ENCODE measurements at places on chromosomes 3 and 15.

DNA sequence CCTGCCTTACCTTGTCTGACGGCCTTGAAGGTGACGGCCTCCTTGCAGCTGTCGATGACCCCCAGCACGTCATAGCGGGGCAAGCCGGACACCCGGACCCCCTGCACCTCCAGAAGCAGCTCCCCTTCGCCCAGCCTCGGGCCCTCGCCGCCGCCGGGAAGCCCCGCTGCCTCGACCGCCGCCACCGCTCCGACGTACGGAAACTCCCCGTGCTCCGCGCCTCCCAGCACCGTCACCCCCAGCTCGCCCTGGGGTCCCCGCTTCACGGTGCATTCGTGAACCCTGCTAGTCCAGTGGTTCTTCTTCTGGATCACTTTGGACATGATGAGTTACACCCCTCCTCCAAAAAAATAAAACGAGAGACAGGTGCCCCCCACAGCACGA is 740 bp downstream of the MAGI1 start:
- DNase-seq: no peak

DNA sequence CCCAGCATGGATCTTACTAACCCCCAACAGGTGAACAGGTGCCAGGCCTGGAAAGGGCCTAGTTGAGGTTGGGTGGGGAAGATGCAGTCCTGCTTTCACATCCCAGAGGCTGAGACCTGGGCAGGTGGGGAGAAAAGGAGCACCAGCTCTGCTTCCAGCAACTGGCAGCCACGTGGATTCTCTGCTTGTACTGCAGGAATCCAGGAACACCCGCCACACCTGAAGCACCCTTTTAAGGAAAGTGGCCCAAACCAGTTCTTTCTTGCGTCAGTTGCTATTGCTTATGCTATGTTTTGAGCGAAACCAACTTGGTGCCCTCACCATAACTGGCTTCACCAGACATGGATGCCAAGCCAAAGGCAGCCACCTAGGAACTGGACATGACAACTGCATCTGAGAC is 28.1 kb upstream of the NEO1 start:
- DNase-seq: no peak

- no peak for DNase-seq
Measured at GRCh38 chr3:51578238-51578637, 39.7 kb downstream of the RAD54L2 start.

DNA sequence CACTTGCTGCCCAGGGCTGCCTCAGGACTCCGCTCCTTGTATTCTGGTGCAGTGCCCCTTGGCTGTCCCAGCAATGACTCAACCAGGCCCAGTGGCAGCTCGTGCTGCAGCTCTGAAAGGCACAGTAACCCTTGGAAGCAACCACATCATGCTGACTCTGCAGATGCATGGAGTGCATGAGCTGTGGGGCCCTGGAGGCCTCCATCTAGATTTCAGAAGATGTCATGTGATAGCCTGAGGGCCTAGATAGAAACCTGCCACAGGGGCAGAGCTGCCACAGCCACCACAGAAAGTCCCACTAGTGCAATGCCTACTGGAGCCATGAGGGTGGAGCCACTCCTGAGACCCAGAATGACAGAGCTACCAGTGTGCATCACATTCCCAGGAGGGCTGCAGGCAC is 117.1 kb upstream of the SMAD3 start:
- DNase-seq: peak; percentile 59

DNA sequence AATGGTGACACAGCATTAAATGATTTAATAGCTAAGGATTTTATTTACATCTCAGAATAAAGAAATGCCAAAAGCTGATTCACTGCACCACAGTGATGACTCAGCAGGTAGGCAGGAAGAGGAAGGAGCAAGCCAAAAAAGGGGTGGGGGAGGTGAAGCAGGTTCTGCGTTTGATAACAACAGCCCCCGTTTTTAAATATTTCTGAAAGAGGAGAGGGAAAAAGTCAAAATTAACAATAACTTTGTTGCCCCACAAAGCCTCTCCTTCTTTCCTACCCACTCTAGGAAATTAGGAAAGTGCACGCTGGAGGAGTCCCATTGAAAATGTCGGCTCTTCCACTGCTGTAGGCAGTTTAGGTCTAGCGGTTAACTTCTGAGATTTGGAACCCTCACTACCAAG is 9.9 kb upstream of the CCDC54 start:
- peak; percentile 89 for DNase-seq

DNA sequence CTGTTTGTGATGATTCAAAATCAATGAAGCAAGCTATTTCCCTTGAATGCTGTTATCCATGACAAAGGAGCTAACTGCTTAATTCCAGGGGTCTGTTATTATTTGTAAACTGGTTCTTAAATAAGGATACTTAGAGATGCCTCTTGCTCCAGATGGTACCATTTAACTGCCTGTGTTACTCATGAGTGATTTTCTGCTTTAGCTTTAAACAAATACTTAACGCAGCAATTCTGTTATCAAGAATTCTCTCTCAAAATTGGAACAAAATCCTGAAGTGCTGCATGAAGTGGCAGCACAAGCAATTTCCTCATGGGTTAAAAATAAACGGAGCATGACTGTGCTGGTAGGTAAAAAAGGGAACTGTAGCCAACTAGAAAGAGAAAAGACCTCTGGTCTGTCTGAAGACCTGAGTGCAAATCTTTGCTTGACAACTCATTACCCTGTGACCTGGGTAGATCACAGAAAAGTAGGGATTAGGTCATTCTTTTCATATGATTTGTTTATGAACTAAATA is 62.5 kb upstream of the GBE1 start:
- no peak for DNase-seq

DNA sequence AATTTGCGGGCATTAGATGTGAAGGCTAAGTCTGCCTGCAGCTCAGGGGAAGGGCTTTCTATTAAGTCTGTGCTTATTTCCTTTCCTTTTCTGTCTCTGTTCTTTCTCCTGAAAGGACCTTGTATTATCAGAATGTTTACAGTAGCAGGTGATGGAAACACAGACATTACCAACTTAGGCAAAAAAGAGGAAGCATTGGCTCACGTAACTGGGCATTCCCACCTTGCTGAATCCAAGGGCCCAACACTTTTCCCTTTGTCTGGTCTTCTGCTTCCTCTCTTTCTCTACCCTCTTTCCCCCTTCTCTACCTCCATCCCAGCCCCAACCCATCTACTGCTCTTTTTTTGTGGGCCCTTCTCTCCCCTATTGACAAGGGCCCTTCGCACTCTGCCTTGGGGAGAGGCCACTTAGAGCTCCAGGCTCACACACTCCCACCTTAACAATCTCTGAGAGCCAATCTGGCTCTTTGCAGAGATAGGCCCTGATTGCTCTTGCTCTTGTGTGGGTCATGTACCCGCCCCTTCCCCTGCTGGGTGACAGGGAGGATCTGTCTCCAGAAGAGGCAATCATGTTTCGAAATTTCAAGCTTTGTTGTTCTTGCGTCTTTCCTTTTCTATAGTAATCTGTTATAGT is 35.0 kb downstream of the ACAA1 start:
- no peak for DNase-seq

GRCh38 chr3:1447452-1447851 is 354.6 kb downstream of the CNTN6 start:
- no peak for DNase-seq

DNA sequence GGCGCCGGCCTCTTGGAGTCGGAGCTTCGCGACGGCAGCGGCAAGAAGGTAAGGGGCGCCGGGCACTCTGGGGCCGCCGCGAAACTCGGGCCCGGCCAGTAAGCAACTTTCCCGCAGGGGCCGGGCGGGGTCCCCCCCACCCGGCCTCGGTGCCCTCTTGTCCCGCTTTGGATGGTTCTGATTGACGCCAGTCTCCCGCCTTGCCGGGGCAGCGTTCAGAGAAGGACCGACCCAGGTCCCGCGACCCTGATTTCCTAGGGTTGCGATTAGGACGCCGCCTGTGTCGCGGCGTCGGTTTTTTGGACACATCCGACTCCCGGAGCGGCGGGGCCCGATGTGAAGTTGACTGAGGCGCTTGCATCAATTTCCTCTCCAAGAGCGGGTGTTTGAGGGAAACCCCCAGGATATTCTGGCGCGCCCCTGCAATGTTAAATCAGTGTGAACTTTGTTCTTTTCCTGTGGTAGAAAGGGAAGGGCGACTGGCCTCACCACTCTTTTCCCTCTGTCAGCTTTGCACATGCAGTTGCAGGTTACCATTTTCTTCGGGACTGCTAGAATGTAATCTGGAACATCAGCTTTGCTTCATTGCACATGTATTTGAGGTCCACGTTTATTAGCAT is 755 bp downstream of the PDE8A start:
- no peak for DNase-seq

- DNase-seq: no peak
Measured at GRCh38 chr3:169148448-169149348, 514.8 kb downstream of the MECOM start.

- no peak for DNase-seq
Measured at GRCh38 chr3:36941162-36941561, 3.7 kb downstream of the TRANK1 start.

DNA sequence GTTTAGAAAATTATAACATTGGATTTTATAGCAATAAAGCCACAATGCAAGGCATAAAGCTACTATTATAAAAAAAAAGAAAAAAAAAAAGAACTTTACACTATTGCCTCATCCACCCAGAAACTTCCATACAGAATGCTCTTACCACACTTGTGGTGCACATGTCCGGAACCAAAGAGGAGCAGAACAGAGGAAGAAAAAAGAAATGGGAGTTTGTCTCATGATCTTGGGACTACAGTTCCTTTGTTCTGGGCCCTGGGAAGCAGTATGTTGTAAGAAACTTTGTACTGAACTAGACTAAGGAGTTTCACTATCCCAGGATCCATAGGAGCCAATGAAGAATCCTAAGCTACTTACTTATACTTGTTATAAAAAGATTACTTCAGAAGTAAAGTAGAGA is 36.1 kb downstream of the FMN1 start:
- DNase-seq: no peak

DNA sequence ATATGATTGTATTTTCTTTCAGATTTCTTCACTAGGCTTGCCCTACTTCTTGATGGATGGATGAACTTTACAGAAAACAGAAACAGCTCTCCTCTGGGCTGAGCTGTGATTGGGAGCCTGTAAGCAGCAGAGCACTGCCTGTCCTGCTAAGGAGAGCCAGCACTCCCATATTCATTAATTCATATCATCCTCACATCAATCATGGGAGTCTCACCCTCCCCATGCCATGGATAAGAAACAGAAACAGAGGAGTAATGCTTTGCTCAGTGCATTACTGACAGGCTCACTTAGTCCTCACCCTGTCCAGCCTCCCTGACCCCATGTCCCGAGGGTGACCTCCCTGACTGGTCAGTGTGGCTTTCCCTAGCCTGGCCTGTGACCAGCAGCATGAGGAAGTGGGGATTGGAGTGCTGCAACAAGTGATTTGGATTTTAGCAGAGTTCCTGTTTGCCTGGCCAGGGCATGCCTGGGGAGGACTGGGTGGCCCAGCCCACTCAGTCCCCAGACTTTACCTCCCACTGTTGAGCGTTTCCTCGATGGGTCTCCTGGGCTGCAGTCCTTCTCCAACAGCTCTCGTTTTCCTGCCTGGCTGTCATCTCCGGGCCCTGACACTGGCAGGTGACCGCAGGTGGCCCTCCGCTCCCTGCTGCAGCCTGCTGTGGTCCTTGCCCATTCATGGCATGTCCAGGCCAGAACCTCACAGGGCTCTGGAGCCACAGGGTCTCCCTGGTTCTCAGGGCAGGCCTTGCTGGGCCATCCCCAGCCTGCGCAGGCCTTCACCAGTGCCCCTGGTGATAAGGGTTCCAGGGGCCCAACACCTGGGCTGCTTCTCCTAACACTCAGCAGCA is 1.3 kb upstream of the TMIE start:
- no peak for DNase-seq

GRCh38 chr15:67415181-67415580 is 105.8 kb upstream of the C15orf61 start:
- DNase-seq: no peak

- no peak for DNase-seq
Measured at GRCh38 chr3:146581080-146581601, 24.0 kb downstream of the PLSCR5 start.

DNA sequence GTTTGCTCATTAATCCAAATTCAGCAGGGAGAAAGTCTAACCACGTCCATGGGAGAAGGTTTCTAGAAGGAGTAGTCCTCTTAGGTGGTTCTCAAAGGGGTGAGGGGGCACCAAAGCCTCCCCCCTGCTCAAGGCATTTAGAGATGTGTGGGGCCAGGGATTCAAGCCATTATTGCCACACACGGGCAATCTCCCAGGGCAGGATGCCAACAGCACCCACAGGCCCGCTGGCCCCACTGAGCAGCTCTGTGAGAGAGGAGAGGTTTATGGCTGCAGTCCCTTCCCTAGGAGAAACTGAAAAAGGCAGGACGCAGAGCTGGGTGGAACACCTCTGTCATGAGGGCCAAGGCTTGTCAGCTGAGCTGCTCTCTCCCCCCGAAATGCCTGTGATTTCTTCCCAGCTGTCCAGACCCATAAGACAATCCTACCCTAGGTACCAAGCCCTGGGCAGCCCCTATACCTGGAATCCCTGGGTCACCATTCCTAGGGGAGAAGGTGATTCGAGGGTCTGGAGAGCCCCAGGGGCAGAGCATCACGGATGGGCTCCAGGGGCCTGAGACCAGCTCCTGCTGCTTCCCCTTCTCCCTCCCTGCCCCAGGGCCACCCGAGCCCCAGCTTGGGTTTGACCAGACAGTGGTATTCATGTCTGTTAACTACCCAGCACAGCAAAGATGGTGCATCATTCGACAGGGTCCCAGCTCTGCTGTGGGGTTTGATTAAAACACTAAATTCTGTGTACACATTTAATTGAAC is 39.0 kb downstream of the WHAMM start:
- DNase-seq: no peak

- no peak for DNase-seq
Measured at GRCh38 chr3:15307580-15307979, 24.8 kb downstream of the SH3BP5 start.

DNA sequence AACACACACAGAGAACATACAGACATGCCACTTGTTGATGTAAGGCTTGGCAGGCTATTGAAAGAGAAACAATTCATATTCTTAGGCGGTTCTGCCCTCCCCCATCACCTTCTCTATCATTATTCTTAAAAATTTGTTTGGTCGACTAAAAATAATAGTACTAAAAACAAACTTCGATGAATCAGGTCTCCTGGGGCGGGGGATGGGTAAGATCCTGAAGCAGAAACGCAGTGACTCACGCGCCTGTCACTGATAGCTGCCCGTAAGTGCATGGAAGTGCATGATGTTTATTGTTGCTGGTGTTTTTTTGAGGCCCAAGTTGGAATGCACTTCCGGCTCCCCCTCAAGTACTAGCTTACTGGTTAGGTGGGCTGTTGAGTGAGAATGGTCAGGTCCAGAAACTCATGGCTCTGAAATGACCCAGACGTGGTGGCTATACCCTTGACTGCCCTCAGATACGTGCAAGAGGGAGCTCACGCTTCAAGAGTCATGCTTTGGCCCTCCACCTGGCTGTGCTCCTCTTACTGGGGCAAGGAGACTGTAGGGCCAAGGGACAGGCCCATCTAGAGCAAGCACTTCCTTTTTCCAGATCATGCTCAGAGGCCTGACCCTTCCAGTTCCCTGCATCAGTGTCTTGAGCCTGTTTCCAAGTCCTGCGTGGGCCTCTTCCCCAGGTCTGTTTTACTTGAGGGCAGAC is 10.9 kb downstream of the SMAD3 start:
- DNase-seq: peak; percentile 81

- no peak for DNase-seq
Measured at GRCh38 chr3:45258317-45258716, 32.2 kb upstream of the TMEM158 start.
